ENCODE measurements at places on chromosomes 2 and 18.

- DNase-seq: no peak
These were observed 57.5 kb upstream of the FN1 start for GRCh38 chr2:215493376-215493775.

DNA sequence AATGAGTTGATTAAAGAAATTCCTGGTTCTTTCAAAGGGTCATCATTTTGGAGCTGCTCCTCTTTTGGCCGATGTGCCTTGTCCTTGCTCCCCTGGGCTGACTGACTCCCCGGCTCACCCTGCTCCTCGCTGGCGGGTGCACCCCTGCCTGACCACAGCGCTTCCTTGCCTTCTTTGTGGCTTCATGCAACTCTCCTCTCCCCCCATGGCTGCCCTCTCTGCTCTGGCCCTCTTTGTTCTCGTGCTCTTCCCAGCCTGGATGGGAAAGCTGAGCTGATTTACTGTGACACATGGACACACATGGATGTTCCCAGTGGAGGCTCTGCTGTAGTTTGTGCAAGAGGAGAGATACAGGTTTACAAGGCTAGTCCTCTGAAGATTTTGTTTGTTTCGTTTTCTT is 234.6 kb downstream of the HAUS1 start:
- no peak for DNase-seq

- no peak for DNase-seq
These were observed 280.8 kb downstream of the CCDC85A start for GRCh38 chr2:56464613-56465012.

DNA sequence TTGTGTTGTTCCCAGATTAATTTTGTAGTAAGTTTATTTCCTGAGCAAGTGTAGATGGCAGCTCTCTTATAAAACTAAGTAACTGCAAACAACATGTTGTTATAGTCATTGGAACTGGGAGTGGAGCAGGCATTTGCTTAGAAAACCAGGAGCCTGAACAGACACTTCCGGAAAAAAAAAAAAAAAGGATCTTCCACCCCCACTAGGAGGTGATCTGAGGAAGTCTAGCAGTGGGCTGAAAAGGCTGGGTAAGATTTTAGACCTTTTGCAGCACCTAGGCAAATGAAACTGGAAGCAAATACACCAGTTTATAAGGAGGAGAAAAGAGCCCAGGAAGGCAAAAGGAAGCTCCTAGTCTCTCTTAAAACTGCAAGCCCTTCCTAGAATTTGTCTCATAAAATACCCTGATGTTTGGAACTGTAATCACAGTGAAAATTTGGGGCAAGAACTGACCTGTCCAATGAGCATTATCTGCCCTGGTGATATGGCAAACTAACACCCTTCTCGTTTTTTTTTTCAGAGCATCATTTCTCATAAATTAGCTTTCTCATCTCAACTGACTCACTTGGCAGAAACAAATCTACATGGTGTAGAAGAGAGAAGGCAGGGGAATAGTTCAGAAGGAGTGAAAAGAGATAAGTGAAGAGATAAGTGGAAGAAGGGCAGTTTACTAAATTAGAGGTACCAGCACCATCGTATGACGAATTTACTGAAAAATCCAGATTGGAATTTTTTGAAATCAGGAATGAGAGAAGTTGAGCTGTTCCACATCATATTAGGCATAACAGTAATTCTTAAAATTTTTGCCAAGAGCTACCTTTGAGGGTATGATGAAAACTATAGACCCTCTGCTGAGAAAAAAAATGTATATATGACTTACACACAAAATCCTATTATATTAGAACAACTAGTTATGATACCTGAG is 4.2 kb upstream of the CCNYL1 start:
- DNase-seq: peak; percentile 53

- DNase-seq: no peak
These were observed 23.6 kb downstream of the ZBTB7C start for GRCh38 chr18:48385596-48385995.

Data from mesendoderm (in vitro differentiated cells).